Renal pelvis (tissue), 12 donors: ENCODE measurements at places on chromosomes 3 and 15.
A peak's percentile ranks its signal among the peaks of the same experiment; 100 is the strongest.

DNA sequence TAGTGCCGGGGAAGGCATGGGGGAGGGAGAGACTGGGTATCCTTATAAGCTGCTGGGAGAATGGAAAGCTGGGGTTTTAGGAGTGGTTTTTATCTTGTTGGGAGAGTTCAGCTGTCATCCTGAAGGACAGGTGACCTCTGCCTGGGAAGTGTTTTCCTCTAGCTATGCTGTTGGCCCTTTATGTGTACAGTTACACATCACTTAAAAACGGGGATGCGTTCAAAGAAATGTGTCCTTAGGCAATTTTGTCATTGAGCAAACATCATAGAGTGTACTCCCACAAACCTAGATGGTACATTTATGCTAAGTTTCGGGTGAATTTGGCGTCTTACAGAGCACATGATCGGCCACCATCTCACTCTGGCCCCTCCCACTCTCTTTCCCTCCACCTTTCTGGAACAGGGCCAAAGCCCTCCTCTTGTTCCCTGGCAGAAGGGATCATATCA is 164.3 kb upstream of the NUDT16 start:
- no peak for DNase-seq

DNA sequence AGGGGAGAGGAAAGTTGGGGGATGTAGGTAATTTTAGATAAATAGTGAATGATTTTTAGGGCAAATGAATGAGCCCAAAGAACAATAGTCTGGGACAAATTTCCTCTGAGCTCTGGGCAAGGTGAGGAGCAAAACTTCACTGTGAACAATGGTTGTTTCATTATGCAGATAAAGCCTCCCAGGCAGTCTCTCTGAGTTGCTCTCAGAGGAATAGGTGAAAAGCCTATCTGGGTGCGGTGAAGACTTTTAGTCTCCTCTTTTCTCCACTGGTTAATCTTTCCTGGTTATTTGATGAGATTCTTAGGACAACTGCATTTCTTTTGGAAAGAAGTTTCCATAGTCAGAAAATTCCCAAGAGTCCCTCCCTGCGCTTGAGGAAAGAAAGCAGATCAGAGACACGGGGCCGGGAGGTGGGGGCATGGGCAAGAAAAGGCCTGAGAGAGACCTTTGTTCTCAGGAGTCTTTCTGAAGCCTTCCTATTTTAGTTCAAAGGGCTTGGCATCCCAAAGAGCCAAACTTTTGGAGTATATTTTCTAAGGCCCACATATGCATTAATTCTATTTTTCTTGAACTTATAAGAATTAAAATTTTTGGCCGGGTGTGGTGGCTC is 353.6 kb upstream of the SLCO3A1 start:
- DNase-seq = no peak

- DNase-seq = no peak
These were observed 46.3 kb upstream of the GCNT3 start for GRCh38 chr15:59565299-59565698.

GRCh38 chr3:178768072-178768864 is 232.0 kb downstream of the KCNMB2 start:
- DNase-seq = no peak

- DNase-seq = no peak
These were observed 29.6 kb downstream of the MGLL start for GRCh38 chr3:127792541-127793292.

DNA sequence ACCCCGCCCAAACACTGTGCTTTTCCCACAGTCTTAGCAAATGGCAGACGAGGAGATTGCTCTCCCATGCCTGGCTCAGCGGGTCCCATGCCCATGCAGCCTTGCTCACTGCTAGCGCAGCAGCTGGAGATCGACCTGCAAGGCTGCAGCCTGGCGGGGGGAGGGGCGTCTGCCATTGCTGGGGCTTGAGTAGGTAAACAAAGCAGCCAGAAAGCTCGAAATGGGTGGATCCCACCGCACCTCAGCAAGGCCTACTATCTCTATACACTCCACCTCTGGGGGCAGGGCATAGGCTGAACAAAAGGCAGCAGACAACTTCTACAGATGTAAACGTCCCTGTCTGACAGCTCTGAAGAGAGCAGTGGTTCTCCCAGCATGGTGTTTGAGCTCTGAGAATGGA is 27.2 kb upstream of the WDR5B start:
- no peak for DNase-seq

GRCh38 chr3:124763644-124764358 is 33.5 kb downstream of the UMPS start:
- DNase-seq = no peak

DNA sequence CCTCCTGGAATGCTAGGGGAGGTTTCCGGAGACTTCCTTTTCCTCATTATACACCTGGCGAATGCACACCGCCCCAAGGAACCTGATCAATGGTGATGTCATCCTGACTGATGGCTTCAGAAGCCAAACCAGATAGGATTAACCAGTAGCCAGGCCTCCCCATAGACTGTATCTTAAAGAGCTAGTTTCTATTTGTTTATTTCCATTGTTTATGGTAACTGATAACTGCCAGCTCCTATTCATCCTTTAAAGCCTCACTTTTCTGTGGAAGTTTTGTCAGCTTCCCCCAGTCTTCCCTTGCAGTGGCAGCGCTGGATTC is at the start of gene MKRN2OS:
TSS of gene MKRN2OS (minus strand) at position 27 of the 319 bp plus-strand sequence. CDS start 35 bp downstream, outside the sequence.
- peak; percentile 78 for DNase-seq

- no peak for DNase-seq
These were observed 24.7 kb upstream of the MCTP2 start for GRCh38 chr15:94206463-94207167.

DNA sequence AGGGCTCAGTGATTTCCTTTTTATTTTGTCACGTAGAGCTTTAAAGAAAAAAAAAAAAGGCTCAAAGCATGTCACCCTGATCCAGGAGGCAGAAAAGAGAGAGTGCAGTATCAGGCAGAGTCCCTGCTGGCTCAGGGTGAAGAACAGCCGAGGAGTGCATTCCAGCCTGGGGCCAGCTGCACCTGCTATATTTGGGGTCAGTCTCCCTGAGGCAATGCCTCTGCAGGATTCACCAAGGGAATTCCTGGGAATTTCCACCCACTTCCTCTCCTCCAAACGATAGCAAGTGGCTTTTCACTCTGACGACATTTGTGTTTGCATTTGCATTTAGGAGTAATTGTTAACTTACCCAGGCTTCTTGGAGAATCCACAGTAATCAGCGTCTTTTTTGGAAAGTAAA is 202.9 kb upstream of the CTNNB1 start:
- no peak for DNase-seq

DNA sequence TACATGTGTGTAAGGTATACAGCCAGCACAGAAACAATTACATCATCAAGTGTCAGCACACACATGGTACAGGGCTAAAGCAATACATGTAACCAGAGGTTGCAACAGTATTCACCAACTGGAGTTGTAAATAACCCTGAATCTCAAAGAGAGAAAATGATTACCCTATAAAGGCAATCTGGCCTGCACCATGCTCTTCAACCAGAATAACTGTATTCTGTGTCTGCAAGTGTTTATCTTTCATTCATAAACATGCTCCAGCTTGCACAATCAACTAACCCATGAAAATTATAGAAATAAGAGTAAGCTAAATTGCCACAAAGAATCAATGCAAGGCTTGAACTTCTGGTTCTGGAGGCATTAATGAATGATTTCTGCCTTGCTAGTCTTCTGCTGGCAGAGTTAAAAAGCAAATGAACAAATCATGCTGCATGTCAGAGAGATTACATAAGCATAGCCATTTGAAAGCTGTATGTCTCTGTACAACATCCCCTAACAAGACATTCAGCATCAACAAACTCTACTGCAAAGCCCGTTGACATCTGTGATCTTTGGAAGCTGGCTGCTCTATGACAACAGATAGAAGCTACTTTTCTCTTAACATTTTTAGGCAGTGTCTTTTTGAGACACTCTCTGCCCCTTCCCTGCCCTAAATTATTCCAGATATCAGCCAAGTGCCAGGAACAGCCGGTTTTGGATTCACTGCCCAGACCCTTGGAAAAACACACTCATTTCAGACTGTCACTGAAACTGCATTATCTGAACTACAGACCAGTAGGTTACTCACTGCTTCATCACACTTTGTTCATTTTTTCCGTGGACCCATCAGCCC is 871.0 kb downstream of the OTOL1 start:
- no peak for DNase-seq

DNA sequence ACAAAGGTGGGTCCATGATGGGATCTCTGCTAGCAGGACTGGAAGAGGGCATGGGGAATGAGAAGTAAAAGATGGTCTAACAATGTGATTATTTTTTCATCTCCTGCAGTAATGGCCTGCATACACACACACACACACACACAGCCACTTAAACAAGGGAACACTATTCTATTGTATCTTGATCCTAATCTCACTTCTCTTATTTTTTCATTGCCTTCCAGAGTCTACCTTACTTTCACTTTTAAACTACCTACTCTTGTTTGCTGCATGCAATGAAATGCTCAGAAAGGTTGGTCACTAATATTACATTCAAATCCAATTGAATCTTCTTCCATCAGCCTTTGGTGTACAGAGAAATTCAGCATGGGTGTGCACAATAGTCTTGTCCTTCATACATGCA is 853.8 kb downstream of the IGSF11 start:
- DNase-seq = no peak

DNA sequence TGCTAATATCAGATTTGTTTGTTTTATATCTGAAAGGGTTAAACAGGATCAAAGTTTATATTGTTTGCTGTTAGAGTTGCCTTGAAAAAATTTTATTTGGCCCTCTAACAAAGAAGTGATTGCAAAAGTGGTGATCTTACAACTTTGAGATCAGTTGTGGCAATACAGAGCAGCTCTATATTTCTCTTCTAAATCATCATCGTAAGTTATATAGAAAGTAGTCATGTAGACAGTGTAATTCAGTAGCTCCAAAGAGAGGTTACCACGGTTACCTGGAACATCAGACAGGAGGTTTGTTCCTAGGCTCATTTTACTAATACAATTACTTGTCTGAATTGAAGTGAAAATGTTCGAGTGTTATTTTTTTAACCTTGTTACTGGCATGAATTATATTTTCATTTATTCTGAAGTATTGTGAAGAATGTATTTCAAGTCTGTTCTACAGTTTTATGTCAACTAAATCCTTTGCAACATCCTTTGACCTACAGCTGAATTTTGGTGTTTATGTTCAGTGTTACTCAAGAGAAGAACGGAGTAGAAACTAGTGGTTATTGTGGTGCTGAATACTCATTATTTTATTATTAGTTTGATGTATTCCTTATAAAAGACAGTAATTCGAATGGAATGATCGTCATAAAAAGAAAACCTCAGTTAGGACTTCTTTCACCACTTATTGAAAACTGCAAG is 214.2 kb downstream of the NAALADL2 start:
- no peak for DNase-seq

GRCh38 chr3:106294121-106294520 is 425.3 kb upstream of the CBLB start:
- no peak for DNase-seq

DNA sequence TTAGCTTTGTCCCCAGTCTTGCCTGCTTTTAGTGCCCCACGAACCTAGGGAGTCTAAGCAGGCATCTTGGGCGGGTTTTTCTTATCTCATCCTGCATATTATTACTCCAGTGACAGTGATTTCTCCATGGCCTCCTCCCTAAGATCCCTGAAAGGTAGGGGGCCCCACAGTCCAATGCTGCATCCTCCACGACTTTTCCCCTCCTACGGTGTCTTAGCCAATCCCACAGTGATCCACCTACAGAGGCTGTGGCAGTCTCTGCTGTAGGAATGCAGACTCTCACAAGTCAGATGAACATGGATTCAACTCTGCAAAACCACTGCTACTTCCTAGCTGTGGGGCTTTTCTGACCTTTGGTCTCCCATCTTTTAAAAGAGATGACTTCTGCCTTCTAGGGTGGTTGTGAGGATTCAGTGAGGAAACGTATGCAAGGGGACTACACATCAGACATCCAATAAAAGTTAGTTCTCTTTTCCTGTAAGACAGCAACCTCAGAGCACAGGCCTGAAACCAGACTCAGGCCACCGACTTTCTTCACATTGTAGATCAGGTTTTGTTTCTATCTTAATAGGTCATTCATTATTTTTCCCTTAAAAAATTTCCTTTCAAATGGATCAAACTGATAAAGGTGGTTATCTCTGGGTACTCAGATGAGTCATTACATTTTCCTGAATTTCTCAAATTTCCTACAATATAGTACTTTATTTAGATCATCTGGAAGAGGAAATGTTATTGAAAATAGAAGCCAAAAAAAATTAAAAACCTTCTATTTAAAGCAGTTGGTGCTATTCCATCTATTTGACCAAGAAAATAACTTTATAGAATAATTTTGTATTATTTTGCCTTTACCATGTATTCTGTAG is 23.2 kb downstream of the ILDR1 start:
- DNase-seq = no peak

DNA sequence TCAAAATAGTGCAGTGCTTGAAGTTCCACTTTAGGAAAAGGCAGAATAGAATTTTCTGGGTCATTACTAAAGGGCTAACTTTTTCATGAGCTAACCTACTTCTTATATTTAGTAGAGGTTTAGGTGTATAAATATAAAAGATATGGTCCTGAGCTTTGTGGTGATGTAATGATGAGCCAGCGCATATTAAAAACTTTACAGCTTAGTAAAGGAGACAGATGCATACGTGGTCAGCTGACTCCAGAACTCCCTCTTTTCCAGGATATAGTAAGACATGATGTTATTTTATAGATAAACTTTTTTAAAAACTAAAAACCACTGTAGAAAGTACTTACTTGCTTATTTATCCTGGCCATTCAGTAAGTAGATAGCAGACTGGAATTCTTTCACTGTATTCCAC is 895.0 kb downstream of the CADM2 start:
- DNase-seq = no peak

DNA sequence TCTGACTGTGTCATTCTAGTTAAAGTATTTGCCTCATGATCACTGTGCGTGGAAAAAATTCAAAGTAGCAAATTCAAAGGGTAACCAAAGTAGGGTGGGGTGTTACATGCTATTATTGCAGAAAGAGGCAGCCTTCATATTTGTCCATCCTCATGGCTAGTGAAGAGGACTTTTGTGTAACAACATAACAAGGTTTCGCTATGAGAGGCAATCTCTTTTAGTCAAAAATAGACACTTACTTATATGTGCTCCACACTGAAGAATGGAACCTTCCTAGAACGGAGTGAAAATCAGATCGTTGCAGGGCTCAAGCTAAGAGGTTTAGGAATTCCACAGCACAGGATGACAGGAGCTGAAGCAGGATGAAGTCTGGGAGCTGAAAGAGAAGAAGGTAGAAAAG is 345.1 kb upstream of the CBLB start:
- no peak for DNase-seq

DNA sequence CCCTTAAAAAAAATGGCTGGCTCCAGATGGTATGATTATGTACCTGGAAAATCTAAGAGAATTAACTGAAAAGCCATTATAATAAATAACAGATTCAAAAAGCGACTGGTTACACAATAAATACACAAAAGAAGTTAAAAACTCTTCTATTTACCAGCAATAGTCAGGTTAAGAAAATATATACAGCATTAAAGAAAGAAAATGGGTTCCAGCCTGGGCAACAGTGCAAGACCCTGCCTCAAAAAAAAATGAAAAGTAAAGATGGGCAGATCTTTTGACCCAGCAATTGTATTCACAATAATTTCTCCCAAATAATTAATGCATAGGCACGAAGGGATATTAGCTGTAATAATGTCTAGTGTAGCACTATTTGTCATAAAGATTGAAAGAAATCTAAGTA is 8.7 kb downstream of the TBC1D5 start:
- DNase-seq = no peak

GRCh38 chr3:40211579-40211978 is 97.9 kb upstream of the EIF1B start:
- DNase-seq = no peak

GRCh38 chr15:48644827-48645557 is 517 bp downstream of the FBN1 start:
- DNase-seq = peak; percentile 52

GRCh38 chr3:69406163-69406562 is 20.3 kb upstream of the FRMD4B start:
- DNase-seq = no peak
